Muscle of back (tissue), 13 donors: ENCODE measurements at places on chromosomes 6 and 20.

GRCh38 chr20:3128275-3128984 is 31.2 kb downstream of the FASTKD5 start:
- DNase-seq: no peak

DNA sequence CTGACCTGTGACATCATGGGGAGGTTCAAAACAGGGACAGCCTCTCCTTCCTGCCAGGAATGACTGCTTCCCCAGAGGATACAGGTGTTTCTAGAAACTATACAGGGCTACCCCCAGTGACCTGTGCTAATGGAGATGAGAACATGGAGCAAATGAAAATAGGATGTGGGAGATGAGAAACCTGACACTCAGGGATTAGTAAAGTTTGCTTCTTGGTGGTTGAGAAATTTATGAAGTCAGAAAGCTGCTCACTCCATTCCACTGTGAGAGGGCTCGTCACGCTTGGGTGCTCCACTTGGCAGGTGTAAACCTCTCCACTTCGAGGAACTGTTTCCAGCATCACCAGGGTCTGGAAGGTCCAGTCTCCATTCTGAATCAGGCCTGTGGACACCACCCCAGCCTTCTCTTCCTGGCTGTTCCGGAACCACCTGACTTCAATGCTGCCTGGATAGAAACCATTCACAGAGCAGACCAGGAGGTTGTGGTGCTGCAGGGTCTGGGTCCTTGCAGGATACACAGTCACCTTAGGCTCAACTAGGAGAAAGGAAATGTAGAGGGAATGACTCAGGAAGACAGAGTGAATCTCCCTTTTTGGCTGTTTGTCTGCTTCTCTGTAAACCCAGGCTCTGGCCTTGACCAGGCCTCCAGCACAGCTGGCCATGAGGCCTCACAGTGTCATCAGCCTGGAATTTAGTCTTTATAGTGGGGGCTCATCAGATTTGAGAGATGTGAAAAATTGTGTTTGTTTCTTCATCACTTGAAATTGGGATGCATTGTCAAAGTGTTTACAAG is 10.8 kb downstream of the HLA-DRB5 start:
- DNase-seq: no peak

DNA sequence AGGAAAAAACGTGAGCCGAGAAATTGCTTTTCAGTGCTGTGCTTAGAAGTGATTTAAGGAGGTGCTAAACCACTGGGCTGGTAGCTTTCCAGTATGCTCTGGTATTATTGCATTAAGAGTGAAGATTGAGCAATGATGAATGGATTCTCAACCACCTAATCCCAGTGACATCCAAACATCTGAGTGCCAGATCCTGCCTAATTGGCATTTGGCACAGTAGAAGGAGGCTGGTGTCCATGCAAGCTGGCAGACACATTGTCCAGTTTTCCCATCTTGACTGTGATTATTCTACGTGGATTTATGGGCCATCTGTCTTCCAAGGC is 398.0 kb upstream of the PLCB4 start:
- no peak for DNase-seq

DNA sequence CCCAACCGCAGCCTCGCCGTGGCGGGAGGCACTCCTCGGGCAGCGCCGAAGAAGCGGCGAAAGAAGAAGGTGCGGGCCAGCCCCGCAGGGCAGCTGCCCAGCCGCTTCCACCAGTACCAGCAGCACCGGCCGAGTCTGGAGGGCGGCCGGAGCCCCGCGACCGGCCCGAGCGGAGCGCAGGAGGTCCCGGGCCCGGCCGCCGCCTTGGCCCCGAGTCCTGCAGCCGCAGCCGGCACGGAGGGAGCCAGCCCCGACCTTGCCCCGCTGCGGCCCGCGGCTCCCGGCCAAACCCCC is 525 bp downstream of the PNRC1 start:
- DNase-seq: no peak

DNA sequence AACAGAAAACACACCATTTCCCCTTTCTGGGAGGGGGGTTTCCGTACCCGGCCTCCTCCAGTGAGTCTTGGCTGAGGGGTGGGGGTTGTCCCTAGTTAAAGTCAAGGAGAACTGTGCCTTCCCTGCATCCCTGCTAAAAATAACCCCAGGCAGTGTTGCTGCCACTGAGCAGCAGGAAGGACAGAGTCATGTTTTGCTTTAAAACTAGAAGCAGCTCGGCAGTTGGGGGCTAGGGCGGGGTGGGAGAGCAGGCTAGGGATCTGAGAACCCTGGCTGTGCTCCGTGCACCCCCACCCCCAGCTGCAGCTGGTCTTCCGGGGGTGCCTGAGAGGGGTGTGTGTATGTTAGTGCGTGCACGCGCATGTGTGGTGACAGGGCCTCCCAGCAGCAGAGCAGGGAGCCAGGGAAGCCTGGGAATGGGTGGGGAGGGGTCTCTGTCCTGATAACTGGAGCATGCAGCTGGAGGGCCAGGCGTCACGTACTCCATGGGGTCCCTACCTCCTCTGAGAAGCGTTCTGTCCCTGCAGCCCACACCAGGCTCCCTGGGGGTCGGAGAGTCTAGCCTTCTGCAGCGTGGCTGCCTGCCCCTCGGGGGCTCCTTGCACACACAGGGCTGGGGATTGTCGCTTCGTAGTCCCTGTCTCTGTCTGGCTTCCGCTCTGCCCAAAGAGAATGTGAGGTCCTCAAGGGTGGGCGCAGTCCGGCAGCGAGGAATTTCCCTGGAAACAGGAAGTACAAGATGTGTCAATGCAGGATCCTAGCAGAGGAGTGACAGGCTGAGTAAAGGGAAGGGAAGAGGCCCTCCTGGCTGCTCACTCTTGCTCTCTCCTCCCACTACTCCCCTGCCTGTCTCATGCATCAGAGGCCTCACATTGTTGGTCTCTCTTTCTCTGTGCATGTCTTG is 16.8 kb upstream of the ARMC12 start:
- peak; percentile 92 for DNase-seq

GRCh38 chr6:149334682-149335160 is 17.2 kb downstream of the TAB2 start:
- DNase-seq: peak; percentile 34

DNA sequence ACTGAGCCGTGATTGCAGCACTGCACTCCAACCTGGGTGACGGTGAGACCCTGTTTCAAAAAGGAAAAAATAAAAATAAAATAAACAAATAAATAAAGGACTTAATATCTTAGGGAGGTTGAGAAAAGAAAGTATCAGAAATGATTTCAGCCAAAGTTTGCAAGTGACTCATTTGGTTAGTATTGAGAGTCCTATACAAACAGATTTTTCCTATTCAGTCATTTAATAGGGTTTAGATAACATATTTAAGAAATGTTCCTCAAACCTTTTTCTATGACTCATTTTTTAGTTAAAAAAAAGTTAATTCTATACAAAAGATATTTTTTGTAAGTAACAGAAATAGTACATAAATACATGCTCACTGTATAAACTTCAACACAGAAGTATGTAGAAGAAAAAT is 235.1 kb downstream of the GJA1 start:
- DNase-seq: no peak

- no peak for DNase-seq
Observed at GRCh38 chr6:140821196-140821595, 1311.5 kb upstream of the GJE1 start.

DNA sequence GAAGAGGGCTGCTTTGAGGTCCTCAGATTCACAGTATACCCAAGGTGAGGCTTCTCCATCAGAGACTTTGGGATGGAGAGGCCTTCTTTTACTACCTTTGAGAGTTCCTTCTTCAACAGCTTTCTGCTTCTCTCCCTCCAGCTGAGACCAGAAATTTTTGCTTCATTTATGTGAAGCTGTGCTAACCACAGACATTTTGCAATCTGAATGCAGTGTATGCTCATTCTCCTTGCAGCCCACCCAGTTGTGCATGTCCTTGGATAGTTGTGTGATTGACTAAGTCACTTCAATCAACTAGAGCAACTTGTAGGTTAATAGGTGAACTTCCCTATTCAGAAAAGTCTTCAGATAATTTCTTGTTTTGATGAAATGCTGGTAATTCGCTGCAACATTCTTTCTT is 20.1 kb downstream of the DCBLD1 start:
- no peak for DNase-seq

DNA sequence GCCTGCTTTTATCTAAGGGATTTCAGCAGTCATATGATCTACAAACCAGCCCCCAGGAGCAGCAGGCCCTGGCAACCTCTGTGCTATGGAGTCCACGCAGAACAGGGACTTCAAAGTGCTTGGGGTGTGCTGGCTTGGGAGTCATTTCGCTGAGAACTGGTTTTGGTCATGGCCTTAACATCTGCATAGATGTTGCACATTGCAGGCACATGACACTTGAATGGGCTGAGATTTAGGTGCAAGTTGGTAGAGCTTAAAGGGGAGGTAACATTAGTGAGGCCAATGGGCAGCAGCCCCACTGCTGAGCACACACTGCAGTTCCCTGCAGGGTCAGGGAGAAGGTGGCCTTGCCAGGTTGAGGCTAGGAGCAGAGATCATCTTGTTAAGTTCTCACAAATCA is 43.6 kb downstream of the RREB1 start:
- DNase-seq: no peak

GRCh38 chr6:92647630-92648029 is 771.7 kb downstream of the EPHA7 start:
- DNase-seq: no peak

GRCh38 chr6:12266571-12266970 is 23.6 kb upstream of the EDN1 start:
- DNase-seq: peak; percentile 74

GRCh38 chr6:111447051-111447450 is 36.0 kb downstream of the REV3L start:
- no peak for DNase-seq

- no peak for DNase-seq
Observed at GRCh38 chr20:1805816-1806215, 89.4 kb upstream of the SIRPA start.

DNA sequence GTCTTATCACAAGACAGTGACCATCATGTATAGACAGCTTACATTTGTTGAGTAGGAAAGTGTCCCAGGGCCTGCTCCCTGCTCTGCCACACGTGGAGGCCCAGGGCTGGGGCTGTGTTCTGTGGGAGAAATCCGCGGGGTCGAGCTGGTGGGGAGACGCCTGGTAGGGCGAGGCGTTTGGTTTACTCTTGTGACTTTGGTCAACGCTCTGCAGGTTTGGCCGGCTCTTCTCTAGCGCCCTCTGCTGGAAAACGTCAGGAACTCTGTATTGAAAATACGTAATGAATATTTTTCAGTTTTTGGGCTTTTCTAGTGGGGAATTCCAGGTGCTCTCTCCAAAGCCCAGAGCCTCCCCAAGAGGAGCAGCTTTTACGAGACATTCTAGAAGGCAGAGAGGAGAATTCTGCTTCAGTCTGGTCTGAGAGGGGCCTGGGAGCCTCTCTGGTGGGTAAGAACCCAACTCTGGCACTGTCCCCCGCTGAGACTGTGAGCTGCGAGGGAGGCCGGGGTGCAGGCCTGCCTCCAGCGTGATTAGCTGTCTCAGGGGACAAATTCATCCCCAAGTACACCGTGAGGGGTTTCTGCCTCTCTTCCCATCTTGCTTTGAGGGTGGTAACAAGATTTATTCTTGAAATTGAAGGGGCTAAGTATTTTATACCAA is 112.6 kb upstream of the RALGAPA2 start:
- peak; percentile 66 for DNase-seq

DNA sequence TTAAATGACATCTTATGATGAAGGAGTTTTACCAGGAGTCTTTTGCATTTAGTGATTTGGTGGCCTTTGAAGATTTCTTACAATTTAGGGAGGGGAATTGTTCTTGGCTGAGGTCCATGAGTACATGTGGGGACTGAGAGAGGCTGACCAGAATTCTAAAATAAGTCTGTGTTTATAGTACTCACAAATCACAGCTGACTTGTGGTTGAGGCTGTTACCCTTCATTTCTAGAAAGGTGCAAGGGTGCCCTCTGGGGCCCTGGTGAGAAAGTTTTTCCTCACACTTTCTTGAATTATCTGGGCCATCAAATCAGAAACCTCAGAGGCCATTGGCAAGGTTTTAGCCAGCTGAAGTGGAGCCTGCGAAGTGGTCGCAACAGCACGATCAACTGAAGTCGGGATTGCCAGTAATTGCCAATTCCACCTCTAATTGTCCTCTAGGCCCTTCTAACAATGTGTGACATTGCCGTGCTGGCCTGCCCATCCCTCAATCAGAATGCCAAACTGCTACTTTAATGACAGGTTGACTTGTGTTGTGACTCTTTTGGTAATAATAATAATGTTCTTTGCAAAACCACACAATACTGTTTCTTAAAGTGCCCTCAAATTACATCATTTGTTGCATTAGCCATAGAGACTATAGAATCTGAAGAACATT is 221.6 kb downstream of the OGFRL1 start:
- DNase-seq: peak; percentile 48

DNA sequence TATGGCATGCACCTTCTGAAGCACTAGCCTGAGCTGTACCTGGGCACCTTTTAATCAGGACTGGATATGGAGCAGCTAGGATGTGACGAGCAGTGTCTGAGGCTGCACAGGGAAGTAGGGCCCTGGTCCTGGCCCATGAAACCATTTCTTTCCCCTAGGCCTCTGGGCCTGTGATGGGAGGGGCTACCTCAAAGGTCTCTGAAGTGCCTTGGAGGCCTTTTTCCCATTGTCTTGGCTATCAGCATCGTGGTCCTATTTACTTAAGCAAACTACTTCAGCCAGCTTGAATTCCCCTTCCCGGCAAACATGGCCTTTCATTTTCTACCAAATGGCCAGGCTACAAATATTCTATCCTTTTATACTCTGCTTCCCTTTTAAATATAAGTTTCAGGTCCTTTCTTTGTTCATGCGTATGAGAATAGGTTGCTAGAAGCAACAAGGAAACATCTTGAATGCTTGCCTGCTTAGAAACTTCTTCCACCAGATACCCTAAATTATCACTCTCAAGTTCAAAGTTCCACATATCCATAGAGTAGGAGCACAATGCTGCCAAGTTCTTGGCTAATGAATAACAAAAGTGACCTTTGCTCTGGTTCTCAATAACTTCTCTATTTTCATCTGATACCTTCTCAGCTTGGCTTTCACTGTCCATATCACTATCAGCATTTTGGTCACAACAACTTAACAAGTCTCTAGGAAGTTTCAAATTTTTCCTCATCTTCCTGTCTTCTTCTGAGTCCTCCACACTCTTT is 673.1 kb downstream of the HTR1B start:
- DNase-seq: no peak

DNA sequence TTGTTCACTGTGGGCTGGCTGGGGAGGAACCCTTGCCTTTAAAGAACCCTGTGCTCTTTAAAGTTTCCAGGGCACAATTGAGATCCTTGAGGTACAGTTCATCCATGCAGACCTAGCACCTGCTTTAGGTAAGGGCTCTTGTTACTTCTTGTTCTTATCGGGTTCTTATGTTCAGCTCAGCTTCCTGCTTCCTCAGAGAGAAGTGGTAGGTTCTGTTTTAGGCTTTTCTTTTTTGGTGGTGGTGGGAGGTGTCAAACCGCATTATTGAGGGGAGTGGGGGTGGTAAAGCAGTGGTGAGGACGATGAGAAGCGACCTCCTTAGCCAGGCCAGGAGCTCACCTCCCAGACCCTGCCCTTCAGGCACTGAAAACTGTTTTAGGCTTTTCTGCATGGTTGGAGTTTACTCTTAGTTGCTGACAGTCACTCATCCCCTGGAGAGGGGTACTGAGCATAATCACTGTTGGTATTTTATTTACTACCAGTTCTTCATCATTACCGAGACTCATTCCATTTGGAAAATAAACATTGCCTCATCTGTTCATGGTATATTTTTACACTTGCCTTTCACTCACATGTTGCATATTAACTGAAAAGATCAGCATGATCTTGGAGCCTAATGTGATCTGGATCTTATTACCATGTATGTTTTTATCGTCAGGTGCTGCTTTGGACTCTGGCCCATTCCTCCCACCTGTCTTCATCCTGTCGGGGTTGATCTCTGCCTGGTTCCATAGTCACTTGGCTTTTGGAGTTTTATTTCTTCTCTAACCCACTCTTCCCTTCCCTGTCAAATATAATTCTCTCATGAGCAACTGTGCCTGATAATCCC is 35.4 kb downstream of the SLC16A10 start:
- DNase-seq: no peak

- no peak for DNase-seq
Observed at GRCh38 chr20:50221501-50222308, 31.1 kb downstream of the CEBPB start.
